AG08396 (cell line): ENCODE measurements at places on chromosomes 1 and 21.

- peak; percentile 35 for DNase-seq
Measured at GRCh38 chr1:164641353-164641730, 82.4 kb downstream of the PBX1 start.

DNA sequence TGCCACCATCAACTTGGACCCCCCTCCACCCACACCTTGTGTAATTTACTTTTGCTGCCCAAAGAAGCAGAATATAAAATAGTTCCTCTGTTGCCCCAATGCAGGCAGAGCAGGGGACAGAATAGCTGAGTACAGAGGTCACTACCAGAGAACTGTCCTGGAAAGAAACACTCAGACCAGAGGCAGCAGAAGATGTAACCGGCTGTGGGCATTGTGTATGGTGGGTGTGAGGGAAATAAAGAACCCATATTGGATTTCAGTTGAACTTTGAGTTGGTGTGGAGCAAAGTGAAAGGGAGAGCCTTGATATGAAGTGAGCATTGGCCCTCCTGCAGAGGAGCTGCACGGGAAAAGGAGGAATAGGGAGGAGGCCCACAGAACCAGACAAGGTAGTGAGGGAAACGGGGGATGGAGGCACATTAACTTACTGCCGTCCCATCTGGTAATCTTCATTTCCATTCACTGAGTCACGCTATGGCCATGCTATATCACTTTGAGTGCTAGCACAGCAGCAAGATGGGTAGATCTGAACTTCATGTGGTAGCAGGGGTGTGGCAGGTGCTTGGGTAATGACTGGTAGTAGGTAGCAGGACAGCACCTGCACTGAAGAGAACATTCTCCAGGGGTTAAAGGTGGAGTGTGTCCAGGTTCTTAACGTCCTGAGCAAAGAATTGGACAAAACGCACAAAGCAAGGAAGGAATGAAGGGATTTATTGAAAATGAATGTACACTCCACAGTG, 56.3 kb upstream of the FBXO28 start:
- no peak for DNase-seq

- DNase-seq, result no peak
Measured at GRCh38 chr1:59238333-59238934, 58.5 kb upstream of the FGGY start.

DNA sequence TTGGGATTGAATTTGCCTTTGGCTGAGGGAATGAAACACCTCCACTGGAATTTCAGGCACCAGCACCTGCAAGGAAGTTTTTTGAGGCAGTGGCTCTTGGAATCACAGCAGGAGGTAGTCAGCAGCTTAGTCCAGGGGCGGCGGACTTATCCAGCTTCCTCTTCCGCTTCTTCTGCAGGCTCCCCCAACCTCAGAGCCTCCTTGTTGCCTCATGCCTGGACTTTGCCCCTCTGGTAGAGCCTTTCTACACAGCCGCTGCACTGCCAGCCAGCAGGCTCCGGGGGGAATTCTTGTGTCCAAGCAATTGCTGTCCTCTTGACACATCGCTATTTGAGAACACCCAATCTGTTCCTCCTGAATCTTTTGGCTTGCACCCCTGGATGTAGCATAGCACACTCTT, 4.4 kb upstream of the RHEX start:
- DNase-seq, result no peak

DNA sequence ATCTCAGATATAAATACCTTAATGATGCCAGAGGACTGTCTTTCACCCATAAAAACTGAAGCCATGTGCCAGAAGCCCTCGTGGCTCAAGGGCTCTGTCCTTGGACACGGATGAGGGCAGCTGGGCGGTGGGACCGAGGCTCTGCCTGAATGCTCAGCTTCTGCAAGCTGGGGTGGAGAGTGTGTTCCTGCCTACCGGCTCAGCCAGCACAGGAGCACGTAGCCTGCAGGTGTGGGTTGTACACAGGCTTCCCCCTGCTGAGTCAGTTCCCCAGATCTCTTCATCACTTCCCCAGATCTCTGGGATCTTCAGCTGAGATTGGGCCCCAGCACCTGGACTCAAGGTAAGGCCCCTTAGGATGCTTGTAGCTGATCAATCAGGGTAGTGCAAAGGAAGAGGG, 15.4 kb downstream of the KCNJ15 start:
- no peak for DNase-seq

- peak; percentile 54 for DNase-seq
Measured at GRCh38 chr1:41282679-41283317, 40.7 kb upstream of the SCMH1 start.

GRCh38 chr21:29145354-29145782, 14.9 kb downstream of the MAP3K7CL start:
- peak; percentile 57 for DNase-seq

- DNase-seq, result peak; percentile 69
Measured at GRCh38 chr21:29091033-29091432, 17.6 kb upstream of the CCT8 start.

DNA sequence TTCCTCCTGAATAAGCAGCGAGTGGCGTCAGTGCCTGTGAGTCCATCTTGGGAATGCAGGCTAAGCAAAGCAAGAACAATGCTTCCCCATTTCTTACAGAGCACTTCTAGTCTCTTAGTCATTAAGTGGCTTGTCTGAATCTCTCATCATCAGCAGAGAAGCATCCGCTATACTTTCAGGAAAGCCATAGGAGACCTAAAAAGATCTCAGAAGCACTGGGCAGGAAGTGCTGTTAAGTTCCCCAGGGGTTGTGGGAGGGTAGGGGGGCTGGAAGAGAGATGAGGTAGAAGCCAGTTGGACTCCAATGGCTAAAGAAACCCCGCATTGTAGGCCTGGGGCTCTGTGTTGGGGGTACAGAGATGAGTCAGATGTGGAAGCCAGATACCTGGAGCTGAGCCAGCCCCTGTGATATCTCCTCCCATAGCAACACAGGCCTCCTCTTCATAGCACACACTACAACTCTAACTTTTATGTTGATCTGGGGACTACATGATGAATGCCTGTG, 44.9 kb downstream of the SYT6 start:
- no peak for DNase-seq

GRCh38 chr1:201164645-201165044, 10.4 kb upstream of the TMEM9 start:
- no peak for DNase-seq

DNA sequence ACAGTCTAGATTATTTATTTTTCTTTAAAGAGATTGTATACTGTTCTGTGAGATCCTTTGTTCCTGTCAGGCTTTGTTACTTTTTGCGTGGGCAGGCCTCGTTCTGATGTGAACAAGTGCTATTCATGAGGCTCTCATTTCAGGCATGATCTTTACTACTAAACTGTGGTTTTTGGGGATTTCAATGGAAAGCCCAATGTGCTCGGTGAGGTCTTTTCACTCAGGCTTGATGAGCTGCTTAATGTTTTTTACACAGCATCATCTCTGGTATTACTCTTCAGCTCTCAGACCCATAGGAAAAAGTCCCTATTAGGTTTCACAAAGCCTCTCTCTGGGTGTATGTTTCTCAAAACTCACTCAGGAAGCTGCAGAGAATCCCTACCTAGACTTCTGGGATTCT, 419.4 kb downstream of the GPATCH2 start:
- DNase-seq, result no peak

GRCh38 chr21:34914239-34914638, 134.9 kb downstream of the RUNX1 start:
- no peak for DNase-seq

DNA sequence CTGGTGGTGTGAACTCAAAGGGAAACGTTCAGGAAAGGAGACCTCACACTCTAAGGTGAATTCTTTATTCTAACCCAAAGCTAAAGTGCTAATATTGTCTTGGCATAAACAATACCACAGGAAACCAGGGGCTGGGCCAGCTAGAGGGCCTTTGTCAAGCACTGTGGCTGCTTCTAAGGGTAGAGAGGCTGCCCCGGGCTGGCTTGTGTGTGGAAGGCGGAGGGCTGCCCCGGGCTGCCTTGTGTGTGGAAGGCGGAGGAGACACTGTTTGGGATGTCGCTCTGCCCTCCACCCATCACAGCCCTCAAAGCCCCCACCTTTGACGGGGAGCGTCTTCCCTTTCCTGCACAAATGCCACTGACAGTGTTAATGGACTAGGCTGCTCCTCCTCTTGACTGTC, 216.8 kb downstream of the TOMM20 start:
- no peak for DNase-seq

DNA sequence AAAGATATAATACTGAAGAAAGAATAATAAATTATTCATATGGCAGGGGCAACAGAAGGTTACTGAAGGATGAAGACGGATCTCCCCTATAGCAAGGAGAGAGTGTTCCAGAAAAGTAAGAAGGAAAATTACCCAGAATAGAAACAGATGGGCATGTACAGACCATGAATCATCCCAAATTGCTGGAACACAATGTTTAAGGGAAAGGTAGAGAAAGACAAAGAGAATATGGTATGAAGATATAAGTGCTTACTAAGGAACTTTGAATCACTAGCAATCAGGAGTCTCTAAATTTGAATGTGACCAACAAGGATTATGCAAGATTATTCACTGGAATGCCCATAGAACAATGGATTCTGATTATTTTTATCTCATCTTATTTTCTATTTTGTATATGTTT, 375.4 kb downstream of the COL11A1 start:
- no peak for DNase-seq

DNA sequence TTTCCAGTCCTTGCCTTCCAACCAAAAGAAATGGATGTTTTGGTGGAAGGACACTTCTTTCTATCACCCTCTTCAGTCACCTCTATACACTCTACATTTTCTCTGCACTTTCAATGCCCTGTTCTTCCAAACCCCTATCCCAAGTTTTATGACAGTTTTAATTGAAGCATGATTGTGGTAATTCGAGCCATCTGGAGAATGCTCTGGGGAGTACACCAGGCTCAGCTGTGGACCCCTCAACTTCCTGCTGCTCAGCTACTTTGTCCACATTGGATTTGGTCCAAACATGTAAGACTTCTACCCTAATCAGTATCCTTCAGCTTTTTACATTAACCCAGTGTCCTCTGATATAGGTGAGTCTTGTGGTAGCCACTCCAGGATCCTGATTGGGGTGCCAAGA, 129.6 kb downstream of the SYT2 start:
- DNase-seq, result no peak

GRCh38 chr1:101247404-101248287, 10.8 kb downstream of the S1PR1 start:
- DNase-seq, result no peak

GRCh38 chr1:97743129-97743528, 177.7 kb downstream of the DPYD start:
- no peak for DNase-seq

GRCh38 chr1:101079341-101079740, 53.8 kb upstream of the DPH5 start:
- no peak for DNase-seq

DNA sequence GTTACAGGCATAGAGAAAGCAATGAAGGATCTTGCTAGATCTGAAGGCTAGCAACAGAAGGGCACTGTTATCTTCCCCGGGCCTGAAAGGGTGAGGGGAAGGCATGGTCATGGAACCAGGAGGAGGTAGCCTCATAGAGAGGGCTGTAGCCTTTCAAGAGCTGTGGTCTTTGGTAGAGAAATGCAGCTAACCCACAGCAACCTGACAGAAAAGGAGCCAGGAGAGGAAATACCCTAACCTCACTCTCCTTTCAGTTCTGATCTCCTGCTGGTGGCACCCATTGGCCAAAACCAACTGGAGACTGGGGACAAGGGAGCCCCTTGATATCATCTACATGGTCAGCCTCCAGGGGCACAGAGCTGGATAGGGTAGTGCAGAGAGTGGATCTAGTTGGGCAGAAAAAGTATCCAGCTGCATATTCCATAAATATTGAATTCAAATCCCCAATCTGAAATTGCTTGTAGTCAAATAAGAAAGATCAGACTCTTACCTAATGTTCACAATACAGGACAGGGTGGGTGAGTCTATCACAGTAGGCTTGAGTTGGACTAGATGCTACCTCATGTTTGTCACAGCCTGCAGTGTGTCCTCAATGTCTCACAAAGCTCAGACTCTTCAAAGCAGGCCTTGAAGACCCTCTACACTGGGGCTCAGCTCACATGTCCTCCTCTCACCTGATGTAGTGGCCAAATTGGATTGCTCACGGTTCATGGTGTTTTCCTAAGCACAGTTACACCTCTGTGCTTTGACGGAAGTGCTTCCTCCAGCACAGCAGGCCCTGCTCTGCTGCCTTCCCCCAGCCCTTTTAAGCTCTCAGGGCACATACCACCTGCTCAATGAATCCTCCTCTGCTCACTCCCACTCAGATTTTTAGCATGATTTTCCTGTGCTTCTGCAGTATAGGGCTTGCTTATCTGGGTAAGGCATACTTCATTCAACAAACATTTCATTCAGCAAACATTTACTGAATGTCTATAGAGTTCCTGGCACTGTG, 74.1 kb upstream of the JUN start:
- no peak for DNase-seq

GRCh38 chr1:46405724-46406123, 11.6 kb downstream of the FAAH start:
- no peak for DNase-seq

DNA sequence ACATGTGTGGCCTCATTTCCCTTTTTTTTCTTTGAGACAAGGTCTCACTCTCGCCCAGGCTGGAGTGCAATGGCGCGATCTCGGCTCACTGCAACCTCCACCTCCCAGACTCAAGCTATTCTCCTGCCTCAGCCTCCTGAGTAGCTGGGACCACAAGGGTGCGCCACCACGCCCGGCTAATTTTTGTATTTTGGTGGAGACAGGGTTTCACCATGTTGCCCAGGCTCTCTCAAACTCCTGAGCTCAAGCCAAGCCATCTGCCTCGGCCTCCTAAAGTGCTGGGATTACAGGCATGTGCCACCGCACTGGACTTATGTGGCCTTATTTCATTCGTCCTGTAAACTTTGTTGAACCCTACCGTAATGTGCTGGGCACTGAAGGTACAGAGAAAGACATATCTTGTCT, 569 bp upstream of the WARS2 start:
- no peak for DNase-seq

DNA sequence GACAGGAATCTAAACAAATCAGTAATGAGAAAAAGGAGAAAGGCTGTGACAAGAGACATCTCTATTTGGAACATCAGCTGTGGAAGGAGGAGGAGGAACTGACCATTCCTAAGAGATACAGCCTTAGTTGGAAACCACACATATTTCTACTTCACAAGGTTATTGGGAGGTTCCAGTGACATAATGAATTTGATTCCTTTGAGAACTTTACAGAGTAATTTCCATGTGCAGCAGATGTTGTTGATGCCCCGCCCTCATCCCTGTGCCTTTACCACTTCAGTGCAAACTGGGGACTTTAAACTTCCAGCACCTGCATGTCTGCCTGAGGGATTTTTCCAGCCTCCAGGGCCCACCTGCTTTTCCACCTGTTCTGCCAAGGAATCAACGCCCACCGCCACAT, 9.3 kb upstream of the ST6GALNAC5 start:
- DNase-seq, result no peak

DNA sequence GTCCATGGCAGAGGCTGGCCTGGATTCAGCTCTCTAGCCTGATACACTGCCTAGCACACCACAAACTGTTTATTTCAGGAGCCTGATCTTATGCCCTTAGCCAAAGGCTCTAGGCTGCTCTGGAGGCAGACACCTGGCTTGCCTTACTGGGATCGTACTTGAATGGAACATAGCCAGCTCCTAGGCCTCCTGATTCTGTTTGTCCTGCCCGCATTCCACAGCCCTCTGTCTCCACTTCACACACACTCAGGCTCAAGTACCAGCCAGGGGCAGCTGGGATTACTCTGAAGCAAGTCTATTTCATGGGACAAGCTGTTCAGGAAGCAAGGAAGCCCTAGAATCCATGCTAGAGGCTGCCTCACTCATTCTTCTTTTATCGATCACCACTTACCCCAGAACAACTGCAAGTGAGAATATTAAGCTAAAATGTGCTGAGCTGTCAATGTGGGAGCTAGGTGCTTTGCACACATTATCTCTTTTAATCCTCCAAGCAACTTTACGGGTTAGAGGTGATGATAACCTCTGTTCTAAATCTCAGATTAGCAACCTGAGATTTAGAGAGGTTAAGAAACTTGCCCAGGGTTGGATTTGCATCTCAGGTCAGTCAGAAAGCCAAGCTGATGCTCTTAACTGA, 31.1 kb upstream of the CYP4B1 start:
- DNase-seq, result no peak
